ENCODE measurements at places on chromosomes 1 and 21.

DNA sequence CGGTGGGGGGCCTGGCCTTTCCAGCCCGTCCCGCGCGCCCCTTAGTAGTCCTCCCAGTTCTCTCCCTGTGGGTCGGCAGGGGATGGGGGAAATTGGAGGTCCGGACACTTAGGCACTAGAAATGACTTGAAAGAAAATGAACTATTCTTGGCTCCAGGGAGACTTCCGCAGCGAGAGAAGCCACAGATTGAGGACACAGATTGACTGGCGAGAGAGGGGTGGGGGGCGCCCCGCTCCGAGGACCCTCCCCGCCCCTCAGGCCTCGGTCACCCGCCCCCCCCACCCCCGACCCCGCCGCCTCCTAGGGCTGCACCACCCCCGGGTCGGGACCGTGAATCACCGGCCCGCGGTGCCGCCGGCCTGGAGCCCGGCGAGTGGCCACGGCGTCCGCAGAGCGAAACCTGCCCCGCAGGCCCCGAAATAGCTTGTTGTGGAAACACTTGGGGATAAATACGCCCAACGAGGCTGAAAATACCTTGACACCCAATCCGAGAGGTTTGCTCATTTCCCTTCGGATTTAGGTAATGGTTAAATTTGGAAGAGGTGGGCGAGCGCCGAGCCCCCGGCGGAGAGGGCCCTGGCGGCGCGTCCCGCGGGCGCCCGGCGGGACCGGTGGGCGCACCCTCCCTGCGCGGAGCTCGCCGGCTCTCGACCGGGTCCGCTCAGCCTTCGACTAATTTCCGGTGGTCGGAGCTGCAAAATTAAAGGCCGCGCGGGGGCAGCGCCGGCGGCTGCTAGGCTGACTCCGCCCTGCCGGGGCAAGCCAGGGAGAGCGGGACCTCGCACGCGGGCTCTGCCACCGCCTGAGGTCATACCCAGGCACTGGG lies at the start of gene GFI1:
Gene GFI1, minus strand, starts transcription at position 675 of the 827 bp plus-strand sequence. CDS start 3,438 bp downstream, outside the sequence.
- peak; percentile 70 for DNase-seq

GRCh38 chr21:34807146-34807880 lies 138.5 kb downstream of the CLIC6 start:
- peak; percentile 63 for DNase-seq

- DNase-seq, result no peak
Observed at GRCh38 chr21:18951271-18952038, 547.9 kb upstream of the TMPRSS15 start.

DNA sequence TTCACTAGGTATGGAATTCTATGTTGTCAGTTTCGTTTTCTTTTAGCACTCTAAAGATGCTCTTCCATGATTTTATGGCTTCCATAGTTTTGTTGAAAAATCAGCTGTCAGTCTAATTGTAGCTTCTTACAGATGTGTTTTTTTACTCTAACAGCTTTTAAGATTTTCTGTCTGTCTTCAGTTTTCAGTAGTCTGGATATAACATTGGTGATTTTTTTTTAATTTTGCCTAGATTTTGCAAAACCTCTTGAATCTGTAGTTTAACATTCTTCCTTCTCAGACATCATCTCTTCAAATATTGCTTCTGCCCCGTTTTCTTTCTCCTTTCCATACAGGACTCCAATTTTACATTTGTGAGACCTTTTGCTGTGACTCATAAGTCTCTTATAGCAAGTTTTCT lies 17.9 kb upstream of the DYRK1A start:
- DNase-seq, result no peak

GRCh38 chr1:6443339-6444115 lies 19.0 kb downstream of the ESPN start:
- DNase-seq, result no peak
